SJCRH30 (cell line): ENCODE measurements at places on chromosomes 7 and 10. TPM values are rescaled to one million over a fixed set of nuclear protein-coding genes. Genes with fewer than 3 reads are reported as not detected.
A peak's percentile ranks its signal among the peaks of the same experiment; 100 is the strongest.

- DNase-seq, result no peak
Measured at GRCh38 chr7:137165241-137165640, 178.3 kb downstream of the PTN start.

GRCh38 chr10:36425131-36425797 is 700.1 kb upstream of the ANKRD30A start:
- no peak for DNase-seq

DNA sequence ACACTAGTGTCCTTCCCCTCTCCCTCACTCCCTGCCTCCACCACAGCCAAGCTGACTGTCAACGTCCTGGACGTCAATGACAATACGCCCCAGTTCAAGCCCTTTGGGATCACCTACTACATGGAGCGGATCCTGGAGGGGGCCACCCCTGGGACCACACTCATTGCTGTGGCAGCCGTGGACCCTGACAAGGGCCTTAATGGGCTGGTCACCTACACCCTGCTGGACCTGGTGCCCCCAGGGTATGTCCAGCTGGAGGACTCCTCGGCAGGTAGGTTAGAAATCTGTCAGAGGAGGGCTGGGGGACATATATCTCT is 24.9 kb upstream of the VSIR start:
- DNase-seq, result no peak

- no peak for DNase-seq
Measured at GRCh38 chr10:123200531-123200930, 46.3 kb downstream of the BUB3 start.

DNA sequence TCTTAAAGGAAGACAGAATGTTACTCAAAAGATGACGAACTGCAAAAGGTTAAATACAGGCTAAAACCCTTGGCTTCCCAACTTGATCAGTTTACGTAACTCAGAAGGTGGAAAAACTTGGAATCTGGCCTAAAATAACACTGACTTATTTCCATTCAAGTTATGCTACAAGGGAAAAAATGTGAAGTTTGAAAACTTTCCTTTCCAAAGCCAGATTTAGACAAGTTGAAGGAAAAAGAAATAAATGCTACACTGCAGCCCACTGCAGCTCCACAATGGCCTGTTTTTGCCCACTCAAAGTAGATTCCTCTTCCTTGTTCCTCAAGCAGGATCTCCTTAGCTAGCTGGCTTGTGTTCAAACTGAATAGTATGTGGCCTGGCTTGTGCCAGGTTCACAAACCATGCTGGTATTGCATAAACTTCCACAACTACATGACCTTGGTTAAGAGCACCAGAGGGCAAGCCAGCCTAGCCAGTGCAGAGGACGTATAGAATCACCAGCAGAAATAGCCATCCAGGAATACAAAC is 166.2 kb downstream of the CPEB3 start:
- no peak for DNase-seq

GRCh38 chr10:21292763-21293517 is 232.5 kb downstream of the SKIDA1 start:
- peak; percentile 79 for DNase-seq

The RPEL1 gene
- total RNA-seq, result not detected in 2 replicates

The OR13A1 gene
- not detected in 2 replicates for total RNA-seq
